Endothelial cell (in vitro differentiated cells): ENCODE measurements at places on chromosomes 12 and 14. TPM values are rescaled to one million over a fixed set of nuclear protein-coding genes. Genes with fewer than 3 reads are reported as not detected.

Gene GLT8D2
- 3.8 TPM for total RNA-seq

Gene KCNJ8
- 0.23 TPM for total RNA-seq

Gene SRRM4
- 3.6 TPM for total RNA-seq

Gene CLEC2A
- not detected for total RNA-seq

Gene C3AR1
- total RNA-seq = 0.49 TPM

Gene GNS
- total RNA-seq = 80.2 TPM

- H3K4me1 ChIP-seq = peaks cover 31% of the 10 kb centered on the region
- H3K4me3 ChIP-seq = no peak overlapping the region
- H3K27me3 ChIP-seq = peaks cover 2% of the 10 kb centered on the region
- no peaks in the 10 kb centered on the region for H3K36me3 ChIP-seq
- DNase-seq = no peak
- no peak overlapping the region for H3K27ac ChIP-seq
Measured at GRCh38 chr14:98949481-98950135, 322.4 kb downstream of the BCL11B start.

DNA sequence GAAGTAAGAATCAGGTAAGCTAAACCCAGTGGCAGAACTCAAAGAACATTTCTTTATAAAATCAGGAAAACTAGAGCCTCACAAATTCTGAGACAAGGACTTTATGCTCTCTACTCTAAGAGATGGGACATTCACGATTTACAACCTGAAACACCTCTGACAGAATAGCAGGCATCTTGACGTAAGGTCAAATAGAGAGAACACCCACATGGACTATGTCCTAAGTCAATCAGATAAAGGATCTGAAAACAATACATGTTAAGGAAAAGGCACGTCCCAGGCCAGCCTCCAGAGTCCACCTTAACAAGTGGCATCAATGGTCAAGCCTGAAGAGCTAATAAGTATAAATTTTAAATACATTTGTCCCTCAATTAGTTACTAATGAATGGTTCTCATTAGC lies 39.9 kb upstream of the SYCP3 start:
- H3K27ac ChIP-seq = no peak overlapping the region
- no peaks in the 10 kb centered on the region for H3K27me3 ChIP-seq
- DNase-seq = no peak
- no peak overlapping the region for H3K4me3 ChIP-seq

DNA sequence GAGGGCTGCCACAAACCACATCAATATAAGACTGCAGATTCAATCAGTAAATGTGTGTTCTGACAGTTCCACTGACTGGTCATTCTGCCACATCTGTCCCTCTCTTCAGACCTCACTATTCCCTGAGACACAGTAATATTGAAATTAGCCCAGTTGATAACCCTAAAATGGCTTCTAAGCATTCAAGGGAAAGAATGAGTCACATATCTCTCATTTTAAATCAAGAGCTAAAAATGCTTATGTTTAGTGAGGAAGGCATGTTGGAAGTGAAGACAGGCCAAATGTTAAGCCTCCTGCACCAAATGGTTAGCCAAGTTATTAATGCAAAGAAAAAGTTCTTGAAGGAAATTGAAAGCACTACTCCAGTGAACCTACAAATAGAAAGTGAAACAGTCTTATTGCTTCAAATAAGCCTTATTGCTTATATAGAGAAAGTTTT lies 24.5 kb upstream of the KIF21A start:
- no peaks in the 10 kb centered on the region for H3K4me1 ChIP-seq
- H3K27ac ChIP-seq = no peak overlapping the region
- no peaks in the 10 kb centered on the region for H3K36me3 ChIP-seq
- DNase-seq = no peak
- H3K27me3 ChIP-seq = peaks cover 1% of the 10 kb centered on the region

DNA sequence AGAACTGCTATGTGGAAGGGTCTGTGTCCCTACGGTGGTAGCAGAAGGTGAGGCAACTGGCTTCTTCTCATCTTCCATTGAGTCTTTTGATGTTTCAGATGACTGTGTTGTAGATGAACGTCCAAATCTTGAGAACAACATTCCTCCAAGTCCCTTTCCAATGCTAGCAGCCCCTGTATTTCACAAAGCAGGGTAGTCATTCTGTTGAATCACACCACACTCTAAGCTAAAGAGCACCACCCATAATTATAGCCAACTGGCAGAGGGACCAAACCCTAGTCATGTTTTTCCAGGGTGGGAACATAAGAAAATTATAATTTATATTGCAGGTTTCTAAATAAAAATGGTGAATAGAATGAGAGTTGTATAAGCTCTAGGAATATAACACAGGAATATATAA lies 98.7 kb downstream of the DDHD1 start:
- no peaks in the 10 kb centered on the region for H3K36me3 ChIP-seq
- H3K27me3 ChIP-seq = no peaks in the 10 kb centered on the region
- no peak for DNase-seq
- no peaks in the 10 kb centered on the region for H3K4me1 ChIP-seq
- no peak overlapping the region for H3K27ac ChIP-seq

DNA sequence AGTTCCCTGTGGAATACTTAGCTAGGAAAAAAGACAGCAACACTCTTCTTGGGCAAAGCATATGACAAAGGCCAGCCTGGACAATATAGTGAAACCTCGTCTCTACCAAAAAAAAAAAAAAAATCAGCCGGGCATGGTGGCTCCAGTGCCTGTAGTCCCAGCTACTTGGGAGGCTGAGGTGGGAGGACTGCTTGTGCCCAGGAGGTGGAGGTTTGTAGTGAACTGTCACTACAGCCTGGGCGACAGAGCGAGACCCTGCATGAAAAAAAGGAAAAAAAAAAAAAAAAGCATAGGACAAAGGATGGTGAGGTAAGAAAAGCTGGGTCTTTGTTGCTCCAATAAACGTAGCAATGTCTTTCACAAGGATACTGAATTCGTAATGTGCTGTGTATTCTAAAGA lies 1.1 kb downstream of the TXNDC16 start:
- no peaks in the 10 kb centered on the region for H3K36me3 ChIP-seq
- no peak for DNase-seq
- no peak overlapping the region for H3K27ac ChIP-seq
- no peaks in the 10 kb centered on the region for H3K4me1 ChIP-seq

DNA sequence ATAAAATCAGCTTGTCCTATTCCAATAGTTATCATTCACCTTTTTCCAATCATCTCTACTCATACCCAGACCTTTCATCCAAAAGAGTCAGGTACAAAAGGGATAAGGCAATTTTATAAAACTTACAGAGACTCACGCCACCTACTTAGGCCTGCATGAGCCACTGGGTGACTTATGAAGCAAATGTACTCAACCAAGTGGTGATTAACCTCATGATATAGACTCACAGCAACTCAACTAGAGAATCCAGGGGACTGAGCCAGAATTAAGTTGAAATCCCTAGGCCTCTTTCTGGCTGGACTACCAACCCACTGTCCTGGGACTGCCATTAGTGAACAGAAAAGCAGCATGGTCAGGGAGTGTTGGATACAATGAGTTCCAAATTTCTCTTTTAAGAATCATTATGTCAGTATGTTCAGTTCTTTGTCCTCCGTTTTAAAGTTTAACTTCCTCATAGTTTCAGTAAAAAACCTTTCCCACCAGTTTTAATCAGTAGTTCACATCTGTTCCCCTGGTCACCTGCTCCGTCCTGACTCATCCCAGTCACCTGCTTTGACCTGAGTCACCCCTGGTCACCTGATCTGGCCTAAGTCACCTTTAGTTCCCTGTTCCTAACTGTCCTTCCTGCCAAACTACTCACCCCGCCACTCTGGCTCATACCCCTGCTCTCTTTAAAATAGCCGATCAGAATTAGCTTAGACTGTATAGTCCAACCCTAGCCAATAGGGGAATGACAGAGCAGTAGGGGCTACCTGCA lies 36.8 kb downstream of the SPTSSA start:
- H3K27me3 ChIP-seq = peaks cover 9% of the 10 kb centered on the region
- DNase-seq = no peak
- peaks cover 3% of the 10 kb centered on the region for H3K36me3 ChIP-seq
- H3K4me1 ChIP-seq = no peaks in the 10 kb centered on the region

GRCh38 chr14:105333613-105334364 lies 19.2 kb downstream of the PACS2 start:
- no peak overlapping the region for H3K4me3 ChIP-seq
- no peak for DNase-seq
- peaks cover 16% of the 10 kb centered on the region for H3K27me3 ChIP-seq
- H3K4me1 ChIP-seq = peaks cover 12% of the 10 kb centered on the region
- peaks cover 5% of the 10 kb centered on the region for H3K36me3 ChIP-seq
- H3K27ac ChIP-seq = no peak overlapping the region

- H3K27me3 ChIP-seq = peaks cover 17% of the 10 kb centered on the region
- DNase-seq = peak; percentile 34
- H3K27ac ChIP-seq = no peak overlapping the region
- peaks cover 7% of the 10 kb centered on the region for H3K4me1 ChIP-seq
- no peak overlapping the region for H3K4me3 ChIP-seq
Measured at GRCh38 chr12:52713960-52714886, 10.9 kb upstream of the KRT77 start.

- H3K4me3 ChIP-seq = no peak overlapping the region
- no peak for DNase-seq
- H3K27ac ChIP-seq = no peak overlapping the region
- peaks cover 2% of the 10 kb centered on the region for H3K27me3 ChIP-seq
- H3K36me3 ChIP-seq = no peaks in the 10 kb centered on the region
- H3K4me1 ChIP-seq = no peaks in the 10 kb centered on the region
Measured at GRCh38 chr12:46126050-46126727, 135.8 kb upstream of the SCAF11 start.

DNA sequence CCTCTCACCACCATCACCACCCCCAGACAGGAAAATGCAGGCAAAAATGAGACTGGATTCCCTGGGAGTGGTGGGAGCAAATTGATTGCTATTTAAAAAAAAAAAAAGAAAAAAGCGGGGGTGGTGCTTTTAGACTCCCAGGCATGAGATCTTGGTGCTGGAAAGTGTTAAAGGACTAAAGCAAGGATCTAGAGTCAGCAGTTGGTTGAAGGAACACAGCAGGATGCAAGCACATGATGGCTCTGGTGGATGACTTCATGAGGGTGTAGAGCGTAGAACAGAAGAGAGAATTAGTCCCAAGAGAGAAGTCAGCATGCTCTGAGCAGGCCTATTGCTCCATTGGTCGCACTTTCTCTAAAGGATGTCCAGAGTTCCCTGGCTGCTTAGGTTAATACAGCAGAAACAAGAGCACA lies 183.8 kb upstream of the HMGA2 start:
- H3K4me3 ChIP-seq = no peak overlapping the region
- H3K27ac ChIP-seq = no peak overlapping the region
- no peak for DNase-seq

DNA sequence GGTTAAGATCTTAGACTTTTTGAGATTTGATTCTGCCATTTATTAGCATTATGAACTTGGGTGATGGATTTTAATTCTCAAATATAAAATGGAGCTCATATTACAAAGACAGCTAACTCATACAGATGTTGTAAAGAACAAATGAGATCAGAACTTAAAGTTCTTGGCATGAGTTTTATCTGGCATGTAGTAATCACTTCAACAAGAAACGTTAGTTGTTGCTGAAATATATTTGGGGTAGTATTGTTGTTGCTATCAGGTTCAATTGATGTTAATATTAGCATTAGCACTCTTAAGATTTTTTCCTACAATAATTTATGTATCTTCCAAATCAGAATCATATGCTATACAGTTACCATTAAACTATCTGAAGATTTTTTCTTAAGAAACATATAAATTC lies 71.0 kb downstream of the SLC6A15 start:
- H3K27ac ChIP-seq = no peak overlapping the region
- H3K36me3 ChIP-seq = no peaks in the 10 kb centered on the region
- no peak overlapping the region for H3K4me3 ChIP-seq
- H3K4me1 ChIP-seq = no peaks in the 10 kb centered on the region

DNA sequence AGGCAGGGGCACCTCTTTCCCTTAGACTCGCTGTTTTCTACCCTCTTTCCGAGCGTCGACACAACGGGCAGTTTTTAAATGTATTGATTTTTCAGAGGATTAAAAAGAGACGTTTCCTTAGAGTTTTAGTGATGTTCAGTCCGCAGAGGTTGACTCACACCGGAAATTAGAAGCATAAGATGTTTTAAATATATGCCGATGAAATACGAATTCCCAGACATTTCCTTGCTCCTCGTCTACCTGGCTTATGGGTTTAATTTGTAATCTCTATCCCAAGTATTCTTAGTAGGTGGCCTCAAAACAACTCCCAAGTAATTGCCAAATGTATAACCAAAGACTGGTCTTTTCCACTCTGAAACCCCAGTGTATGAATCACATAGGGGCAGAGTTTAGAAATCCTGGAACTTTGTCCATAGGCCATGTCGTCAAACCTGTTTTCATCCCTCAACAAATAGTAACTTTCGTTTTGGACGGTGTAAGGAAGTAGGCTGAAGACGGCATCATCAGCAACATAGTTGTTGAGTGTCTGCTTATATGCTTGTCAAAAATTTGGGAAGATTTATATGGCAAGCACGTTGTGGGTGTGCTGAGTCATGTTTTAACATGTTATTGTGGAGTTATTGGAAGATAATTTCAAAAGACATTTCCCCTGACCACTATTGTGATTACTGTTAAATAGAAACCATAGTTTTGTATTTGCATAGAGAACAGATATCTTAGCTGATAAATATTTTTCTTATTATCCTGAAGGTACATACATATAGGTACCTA lies 824 bp downstream of the TBK1 start:
- peaks cover 6% of the 10 kb centered on the region for H3K27me3 ChIP-seq
- peaks cover 2% of the 10 kb centered on the region for H3K36me3 ChIP-seq
- peaks cover 27% of the 10 kb centered on the region for H3K4me1 ChIP-seq
- peak overlapping the region; percentile 94 for H3K4me3 ChIP-seq
- DNase-seq = no peak
